Osteocyte (in vitro differentiated cells): ENCODE measurements at places on chromosomes 2 and 18. TPM values are rescaled to one million over a fixed set of nuclear protein-coding genes. Genes with fewer than 3 reads are reported as not detected.

KCNIP3 gene
- 0.57 and 1.4 TPM in 2 replicates for total RNA-seq

MYO7B gene
- total RNA-seq = not detected in 2 replicates

RAB31 gene
- total RNA-seq = 90.8 and 97.2 TPM in 2 replicates

ARHGEF4 gene
- total RNA-seq = 2.6 and 3.2 TPM in 2 replicates

TRAPPC8 gene
- 39.1 and 40.7 TPM in 2 replicates for total RNA-seq

VAMP8 gene
- 3.1 and 3.8 TPM in 2 replicates for total RNA-seq

ACMSD gene
- not detected in 2 replicates for total RNA-seq

MEP1B gene
- total RNA-seq = not detected in 2 replicates

PLA2R1 gene
- 70.1 and 78.9 TPM in 2 replicates for total RNA-seq

POTEC gene
- not detected in 2 replicates for total RNA-seq

IGFBP5 gene
- total RNA-seq = 1,145 and 1,383 TPM in 2 replicates
